GM12891 (cell line): ENCODE measurements at places on chromosomes 1 and 21.
A peak's percentile ranks its signal among the peaks of the same experiment; 100 is the strongest.

DNA sequence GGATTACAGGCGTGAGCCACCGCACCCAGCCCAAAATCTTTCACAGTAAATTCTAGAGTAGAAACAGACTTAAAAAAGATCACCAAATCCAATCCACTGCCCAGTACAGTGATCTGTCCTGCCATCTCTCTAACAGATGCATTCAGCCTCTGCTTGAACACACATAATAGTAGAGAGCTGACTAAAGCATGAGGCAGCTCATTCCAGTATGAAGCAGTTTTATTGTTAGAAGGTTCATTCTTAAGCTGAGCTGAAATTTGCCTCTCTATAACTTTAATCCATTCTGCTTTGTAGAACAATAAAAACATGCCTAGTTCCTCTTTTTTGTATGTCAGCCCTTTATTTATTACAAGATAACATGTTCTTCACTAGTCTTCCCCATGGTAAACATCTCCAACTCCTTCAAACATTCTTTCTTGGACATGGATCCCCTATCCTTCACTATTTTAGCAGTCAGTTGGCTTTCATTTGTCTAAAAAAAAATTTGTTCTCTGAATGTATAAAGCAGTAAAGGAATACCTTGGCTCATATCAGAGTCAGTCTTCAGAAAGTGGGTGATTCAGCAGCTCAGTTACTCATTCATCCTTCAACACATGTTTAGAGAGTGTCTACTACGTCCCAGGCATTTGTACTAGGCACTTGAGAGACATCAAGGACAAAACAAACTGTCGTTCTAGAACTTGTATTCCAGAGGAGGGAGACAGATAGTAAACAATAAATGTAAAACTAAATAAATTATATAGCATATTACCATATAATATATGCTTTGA lies 10.7 kb upstream of the PTBP2 start:
- no peak for DNase-seq

GRCh38 chr1:1112237-1112985 lies 3.5 kb downstream of the C1orf159 start:
- no peak for DNase-seq

GRCh38 chr1:89897347-89898133 lies 76.7 kb downstream of the LRRC8D start:
- DNase-seq, result no peak

DNA sequence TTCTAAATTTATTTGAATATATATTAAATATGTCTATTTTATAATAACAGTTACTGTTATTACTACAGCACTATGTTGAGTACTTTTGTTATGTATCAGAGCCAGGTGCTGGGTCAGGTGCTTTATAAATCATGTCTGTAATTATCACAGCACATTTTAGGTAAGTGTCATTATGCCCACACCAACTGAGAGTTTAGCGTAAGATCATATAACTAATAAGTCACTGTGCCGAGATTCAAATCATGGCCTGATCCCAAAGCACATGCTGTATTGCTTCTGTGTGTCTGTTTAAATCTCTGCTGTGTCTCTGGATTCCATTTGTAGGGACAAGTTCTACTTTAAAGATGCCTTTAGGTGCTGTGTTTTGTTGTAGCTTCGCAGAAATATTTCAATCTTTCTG lies 1.9 kb downstream of the GPSM2 start:
- no peak for DNase-seq

DNA sequence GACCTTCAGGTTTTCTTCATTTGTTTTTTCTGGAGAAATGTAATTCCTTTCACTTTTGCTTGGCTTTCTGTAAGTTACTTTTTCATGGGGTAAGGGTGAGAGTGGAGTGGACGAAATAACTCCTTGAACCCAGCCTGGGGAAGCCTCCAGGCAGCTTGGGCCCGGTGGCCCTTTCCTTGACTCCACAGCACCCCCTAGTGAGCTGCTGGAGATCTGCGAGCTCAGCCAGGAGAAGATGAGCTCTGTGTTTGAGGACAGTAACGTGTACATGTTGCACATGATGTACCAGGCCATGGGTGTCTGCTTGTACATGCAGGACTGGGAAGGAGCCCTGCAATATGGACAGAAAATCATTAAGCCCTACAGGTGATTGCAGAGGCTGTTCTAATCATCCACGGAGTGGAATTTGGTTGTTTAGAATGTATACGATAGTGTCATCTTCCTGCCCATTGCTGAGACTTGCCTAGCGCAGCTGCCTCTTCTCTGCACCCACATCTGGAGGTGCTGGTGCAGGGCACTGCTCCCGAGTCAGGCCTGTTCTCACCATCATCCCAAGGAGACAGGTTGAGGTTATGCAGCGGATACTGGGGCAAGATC lies 51.0 kb downstream of the SMYD2 start:
- peak; percentile 56 for DNase-seq

- no peak for DNase-seq
Observed at GRCh38 chr1:221801251-221801661, 59.4 kb upstream of the DUSP10 start.

- no peak for DNase-seq
Observed at GRCh38 chr21:34814529-34814951, 145.7 kb downstream of the CLIC6 start.

DNA sequence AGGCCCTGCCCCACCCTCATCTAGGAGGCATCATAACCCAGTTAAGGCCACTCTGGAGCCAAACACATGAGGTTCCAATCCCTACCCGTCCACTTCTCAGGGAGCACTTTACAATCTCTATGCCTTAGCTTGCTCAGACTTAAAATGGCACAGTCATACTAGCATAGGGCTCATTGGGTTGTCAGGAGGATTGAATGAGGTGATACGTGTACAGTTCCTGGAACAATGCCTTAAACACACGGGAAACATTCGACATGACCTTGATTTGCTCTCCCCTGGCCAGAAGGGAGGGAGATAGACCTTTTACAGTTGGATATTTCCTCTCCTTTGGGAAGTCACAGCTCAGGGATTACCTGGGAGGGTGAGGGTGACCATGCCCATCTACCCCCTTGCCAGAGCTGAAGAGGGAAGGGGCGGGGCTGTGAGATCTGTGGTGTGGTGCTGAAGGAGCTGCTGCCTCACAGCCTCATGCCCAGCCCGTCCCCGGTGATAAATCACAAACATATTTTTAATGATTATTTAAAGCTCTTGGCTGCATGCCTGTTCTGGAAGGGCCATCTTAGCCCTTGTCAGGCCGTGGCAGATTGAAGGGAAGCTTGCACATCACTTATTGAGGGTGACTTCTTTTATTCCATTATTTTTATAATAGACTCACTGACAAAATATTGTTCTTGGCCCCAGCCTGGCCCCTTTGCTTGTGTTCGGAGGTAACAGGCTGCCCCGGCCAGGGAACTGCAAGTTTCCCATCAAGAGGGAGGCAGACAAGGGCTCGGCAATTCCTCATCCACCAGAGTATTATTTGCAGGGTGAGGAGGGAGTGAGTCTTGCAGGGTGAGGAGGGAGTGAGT lies 83.4 kb downstream of the FOXD2 start:
- DNase-seq, result no peak

GRCh38 chr1:89688607-89689006 lies 55.7 kb downstream of the LRRC8C start:
- DNase-seq, result no peak
